ENCODE measurements at places on chromosomes 4 and X.

DNA sequence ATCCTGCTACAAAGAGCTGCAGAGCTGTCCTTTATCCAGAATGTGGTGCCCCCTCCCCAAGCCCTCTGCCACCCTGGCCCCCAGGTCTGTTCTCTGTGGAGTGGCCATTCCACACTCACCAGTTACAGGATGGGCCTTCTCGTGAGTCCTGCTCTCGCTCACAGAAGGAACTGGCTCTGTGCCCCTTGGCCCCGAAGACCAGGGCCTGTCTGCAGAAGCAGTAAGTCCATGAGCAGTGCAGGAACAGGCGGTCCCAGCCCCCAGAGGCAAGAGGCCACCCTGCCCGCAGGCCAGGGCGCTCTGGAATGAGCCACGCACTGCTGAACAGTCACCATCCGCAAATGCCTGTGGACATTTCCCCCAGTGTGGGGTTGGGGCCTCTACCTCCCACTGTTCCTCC lies 92.2 kb downstream of the DCTD start:
- DNase-seq, result no peak

DNA sequence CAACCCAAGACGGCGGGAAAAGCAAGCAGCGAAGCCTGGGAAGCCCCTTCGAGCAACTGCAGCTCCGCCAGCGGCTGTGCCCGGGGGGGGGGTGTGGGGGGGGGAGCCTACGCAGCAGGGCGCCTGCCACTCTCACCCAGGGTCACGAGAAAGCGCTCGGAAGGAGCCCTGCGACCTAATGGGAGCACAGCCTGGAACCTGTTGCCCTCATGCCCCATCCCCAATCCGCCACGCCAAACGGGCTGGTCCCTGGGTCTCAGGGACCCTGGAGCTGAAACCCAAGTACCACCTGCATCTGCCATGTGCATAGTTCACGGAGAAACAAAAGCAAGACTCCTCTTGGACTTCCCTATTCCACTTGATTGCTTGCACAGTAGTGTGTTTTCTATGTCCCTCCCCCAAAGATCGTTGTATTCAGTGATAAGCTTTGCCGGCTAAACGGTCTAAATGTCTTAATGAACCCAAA lies 359 bp upstream of the GAB3 start:
- DNase-seq, result no peak

- no peak for DNase-seq
Measured at GRCh38 chr4:153549405-153549804, 83.2 kb downstream of the TMEM131L start.

GRCh38 chrX:22105231-22105630 lies 73.1 kb downstream of the PHEX start:
- DNase-seq, result no peak

DNA sequence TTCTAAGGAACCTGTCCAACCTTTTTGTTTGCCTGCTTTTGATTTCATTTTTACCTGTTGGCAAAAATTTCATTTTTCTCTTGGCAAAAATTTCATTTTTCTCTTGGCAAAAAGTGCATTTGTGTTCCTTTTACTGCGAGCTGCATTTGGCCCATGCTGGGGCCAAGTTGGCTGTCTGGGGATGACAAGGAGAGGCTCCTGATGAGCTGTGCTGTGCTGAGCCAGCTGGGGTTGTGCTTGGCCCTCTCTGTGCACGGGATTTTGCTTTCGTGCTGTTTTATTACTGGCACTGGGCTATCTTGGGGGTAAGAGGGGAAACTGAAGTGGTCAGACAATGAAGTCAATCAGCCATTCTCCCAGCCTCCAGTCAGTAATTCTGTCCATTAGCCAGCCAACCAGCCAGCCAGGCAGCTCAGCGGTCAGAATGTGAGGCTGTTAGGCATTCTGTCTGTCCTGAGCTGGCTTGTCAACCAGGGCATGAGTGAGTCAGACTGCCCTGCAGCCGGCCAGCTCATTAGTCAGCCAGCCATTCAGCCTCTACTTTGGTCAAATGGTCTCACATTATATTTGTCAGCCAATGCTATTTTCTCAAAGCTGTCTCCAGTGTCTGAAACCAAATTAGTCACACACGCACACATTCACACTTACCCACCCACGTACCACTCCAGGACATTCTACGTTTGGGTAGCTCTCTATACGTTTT lies 56.9 kb upstream of the PRPS1 start:
- no peak for DNase-seq

DNA sequence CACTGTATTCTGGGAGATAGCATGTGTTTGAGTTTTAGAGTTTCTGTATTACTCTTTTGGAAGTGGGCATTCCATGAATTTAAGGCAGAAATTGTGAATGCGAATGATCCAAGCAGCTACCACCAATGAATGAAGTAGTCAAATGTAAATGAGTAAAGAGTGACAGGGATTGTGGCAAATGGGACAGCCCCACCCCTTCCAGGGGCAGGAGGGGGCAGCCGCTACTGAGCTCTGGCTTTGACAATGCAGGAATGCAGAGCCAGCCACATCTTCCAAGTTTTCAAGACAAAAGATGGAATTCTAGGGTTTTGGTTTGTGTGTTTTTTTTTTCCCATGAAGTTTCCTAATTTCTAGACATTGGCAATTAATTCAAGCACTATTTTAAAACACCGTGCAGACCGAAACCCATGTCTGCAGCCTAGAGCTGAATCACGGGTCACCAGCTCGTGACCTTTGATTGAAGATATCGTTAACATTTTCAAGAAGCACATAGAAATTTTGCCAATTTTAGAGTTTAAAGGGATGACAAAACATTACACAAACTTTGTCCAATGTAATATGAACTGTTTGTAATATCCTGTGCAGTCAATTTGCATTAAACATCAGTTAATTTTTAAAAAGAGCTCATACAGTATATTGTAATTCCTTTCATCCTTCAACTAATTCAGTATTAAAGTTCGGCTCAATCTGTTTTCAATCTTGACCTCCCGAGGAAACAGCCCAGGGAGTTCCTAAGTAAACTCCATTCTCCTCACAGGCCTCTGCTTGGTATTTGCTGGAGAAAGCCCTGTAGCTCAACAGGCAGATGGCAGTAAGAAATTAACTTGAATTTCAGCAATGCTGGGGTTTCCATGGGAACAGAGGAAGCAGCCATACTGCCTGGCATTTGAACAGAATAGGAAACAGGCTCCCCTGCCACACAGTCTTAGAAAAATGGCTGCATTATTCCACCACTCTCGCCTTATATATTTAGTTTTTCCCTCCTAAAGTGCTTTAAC lies 83.4 kb downstream of the UCHL1 start:
- DNase-seq, result peak; percentile 34

DNA sequence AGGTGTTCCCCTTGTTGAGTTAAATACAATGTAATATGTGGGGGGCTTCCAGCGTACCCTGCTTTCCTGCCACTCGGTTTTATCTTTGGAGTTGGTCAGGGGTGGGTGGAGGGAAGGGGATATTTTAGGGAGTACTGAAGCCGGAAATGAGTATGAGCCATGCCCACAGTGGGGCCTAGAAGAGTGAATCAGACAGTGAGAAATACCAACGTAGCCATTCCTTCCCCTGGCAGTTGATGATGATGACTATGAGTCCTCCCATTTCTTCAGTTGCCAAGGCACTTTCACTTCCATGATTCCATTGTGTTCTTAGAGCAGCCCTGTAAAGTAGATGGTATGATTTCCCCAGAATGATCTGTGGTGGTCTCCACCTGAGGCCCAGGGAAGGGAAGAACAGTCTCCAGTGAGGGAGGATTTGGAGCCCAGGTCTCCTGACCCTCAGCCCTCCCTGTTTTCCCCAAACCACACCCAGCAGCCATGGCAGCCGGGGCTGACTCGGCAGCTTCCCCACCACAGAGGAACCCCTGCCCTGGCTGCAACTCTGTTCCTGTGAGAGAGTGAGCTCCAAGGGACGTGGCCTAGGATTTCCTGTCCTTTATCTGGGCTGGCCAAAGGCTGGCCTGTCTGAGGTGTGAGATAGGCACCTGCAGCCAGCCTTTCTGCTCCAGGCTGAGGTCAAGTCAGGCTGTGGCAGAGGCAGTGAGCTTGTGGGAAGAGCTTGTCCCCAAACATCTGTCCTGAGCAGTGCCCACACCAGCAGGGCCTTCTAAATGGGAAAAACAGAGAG lies 52.7 kb downstream of the STARD8 start:
- no peak for DNase-seq

DNA sequence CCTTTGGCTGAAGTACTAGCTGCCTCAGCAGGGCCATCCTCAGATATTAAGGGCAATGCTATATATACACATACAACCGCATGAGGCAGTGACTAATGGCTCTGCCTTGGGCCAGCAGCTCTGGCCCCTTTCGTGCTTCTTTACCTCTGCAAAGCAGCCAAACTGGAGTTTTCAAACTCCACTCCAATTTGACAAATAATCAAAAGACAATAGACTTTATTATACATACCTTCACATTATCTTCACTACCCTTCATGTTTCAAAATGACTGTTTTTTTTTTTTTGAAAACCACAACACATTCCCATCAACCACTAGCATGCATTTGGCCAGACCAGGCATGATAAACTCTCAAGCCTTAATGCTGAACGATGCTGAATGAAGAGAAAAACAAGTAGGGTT lies 187.7 kb downstream of the ENOX2 start:
- DNase-seq, result no peak

DNA sequence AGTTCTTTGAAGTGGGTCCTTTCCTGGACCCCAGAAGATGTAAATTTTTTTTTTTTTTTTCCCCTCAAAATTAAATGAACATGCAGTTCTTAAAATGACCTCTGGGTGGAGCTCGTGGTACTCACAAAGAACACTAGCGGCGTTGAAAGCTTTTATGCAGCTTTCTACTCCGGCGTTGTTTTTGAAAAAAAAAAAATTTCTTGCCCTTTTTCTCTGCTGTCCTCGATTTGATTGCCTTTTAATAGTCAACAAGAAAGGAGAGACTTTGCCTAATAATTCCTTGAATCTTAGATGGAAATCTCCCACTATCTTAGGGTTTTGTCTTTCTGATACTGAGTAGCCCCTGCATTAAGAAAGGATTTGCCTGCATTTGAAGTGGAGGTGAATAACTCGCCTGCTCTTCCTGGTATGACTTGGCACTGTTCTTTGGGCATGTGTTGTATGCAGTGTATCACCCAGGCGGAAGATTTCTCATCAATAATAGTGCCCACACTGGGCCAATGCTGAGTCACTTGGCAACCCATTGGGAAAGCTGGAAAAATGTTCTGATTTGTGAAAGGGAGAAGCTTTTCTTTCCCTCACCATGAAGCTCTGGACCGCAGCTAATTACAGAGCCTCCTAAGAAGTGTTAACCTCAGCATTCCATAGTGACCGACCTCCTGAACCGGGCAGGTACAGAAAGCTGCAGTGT lies 104.0 kb downstream of the PHEX start:
- peak; percentile 83 for DNase-seq

DNA sequence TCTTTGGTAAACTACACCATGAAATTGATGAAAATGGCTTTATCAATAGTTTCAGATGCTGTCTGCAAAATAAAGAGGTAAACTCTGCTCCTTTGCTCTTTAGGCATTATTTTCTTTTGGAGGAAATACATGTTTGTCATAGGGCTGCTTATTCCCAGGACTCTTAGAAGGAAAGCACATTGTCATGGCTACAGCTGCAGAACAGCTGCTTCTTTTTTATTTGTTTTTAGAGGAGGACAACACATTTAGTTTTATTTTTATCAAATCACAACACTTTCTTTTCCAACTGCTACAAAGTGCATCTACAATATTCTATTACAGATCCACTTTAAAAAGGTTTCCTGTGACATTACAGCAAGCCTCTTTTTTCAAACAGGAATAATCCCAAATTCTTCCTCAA lies 12.7 kb upstream of the HPF1 start:
- no peak for DNase-seq

GRCh38 chr4:48139691-48140090 lies 5.6 kb upstream of the TXK start:
- DNase-seq, result no peak

DNA sequence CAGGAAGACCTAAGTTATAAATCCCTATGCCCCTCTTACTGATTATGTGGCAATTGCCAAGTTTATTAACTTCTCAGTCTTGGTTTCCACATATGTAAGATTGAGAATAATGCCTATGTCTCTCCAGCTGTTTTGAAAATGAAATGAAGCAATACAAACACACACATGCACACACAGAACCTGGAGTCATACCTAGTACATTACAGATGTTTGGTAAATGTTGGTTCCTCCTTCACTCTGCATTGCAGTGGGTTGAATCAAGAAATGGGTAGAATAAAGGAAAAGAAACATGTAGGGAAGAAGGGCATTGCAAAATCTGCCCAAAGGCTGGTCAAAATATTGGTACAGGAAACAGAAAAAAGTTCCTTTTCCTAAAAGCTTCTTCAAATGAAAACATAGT lies 309.9 kb upstream of the EMCN start:
- no peak for DNase-seq

- no peak for DNase-seq
Measured at GRCh38 chr4:121583396-121583795, 113.4 kb downstream of the ANXA5 start.

Measured in NCI-H2227 treated with DMSO at 0.1 percent for 48 hours (cell line).